ENCODE measurements at places on chromosomes 3 and 15.

DNA sequence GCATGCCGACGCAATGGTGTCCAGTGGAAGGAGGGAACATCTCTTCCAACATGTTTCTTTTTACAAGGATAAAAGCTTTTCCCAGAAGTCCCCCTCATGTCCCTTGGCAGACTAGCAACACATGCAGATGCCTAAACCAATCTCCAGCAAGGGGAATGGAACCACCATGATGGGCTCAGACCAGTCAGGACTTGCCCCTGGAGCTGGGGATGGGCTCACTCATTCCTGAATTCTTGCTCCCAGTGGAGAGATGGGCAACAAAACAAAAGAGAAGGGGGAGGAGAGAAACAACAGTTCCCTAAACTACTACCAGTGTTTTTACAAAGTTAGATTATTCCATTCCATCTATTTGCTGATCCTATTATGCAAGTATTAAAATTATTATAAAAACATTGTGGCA is 76.8 kb upstream of the OXTR start:
- no peak for DNase-seq

- DNase-seq: no peak
These were observed 437.5 kb downstream of the IGSF11 start for GRCh38 chr3:118597184-118597583.

- no peak for DNase-seq
These were observed 171.8 kb downstream of the SMAD6 start for GRCh38 chr15:66873856-66874255.

- no peak for DNase-seq
These were observed 836.2 kb downstream of the AGBL1 start for GRCh38 chr15:86915811-86916331.

GRCh38 chr15:80418892-80419537 is 14.8 kb downstream of the ARNT2 start:
- DNase-seq: no peak

GRCh38 chr3:46508850-46509591 is 11.2 kb downstream of the RTP3 start:
- DNase-seq: no peak

DNA sequence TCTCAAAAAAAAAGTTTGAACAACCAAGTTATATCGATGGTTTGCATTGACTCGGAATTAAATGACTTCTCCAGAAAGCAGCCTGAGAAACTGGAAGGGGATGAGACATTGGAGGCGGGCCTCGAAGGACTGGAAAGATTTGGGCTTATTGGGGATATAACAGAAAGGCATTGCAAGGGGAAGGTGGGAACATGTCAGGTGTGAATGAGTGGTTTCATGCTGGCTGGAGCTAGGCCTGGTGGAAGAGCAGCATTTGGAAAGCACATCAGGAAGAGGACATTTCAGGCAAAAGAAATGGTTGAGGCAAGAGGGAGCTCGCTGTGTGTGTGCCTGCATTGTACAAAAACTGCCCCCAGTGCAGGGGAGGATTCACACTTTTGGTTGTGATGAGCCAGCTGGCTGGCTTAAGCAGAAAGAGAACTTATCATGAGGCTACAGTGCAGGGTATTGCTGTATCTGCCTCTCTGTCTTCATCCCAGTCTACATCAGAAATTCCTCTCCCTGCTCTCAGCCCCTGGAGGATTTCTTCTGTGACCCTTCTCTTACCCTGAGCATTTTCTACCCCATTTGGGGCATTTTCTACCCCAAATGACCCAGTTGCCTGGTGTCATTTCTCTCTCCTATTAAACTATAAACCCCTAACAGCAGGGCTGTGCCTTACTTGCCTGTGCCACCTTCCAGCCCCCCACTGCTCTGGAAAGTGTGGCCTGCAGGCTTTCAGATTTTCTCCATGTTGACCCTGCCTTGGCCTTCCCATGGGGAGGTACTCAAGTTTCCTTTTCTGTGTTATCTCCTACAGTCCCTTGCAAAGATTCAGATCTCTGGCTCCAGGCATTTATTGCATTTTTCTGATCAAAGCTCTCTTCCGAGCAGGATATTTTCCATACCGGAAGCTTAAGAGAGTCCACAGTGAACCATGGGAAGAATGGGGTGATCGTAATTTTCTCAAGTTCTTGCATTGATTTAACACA is 64.4 kb upstream of the FLNB start:
- DNase-seq: no peak

DNA sequence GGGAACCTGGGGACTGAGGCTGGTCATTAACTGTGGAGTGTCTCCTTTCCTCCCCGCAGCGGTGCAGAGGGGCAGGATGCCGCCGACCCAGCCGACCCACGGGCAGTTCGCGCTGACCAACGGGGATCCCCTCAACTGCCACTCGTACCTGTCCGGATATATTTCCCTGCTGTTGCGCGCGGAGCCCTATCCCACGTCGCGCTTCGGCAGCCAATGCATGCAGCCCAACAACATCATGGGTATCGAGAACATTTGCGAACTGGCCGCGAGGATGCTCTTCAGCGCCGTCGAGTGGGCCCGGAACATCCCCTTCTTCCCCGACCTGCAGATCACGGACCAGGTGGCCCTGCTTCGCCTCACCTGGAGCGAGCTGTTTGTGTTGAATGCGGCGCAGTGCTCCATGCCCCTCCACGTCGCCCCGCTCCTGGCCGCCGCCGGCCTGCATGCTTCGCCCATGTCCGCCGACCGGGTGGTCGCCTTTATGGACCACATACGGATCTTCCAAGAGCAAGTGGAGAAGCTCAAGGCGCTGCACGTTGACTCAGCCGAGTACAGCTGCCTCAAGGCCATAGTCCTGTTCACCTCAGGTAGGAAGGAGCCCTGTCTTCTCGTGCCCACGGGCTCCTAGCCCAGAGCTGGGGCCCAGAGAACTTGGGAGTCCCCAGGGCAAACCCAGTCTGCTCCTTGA is 3.7 kb downstream of the NR2F2 start:
- DNase-seq: no peak

DNA sequence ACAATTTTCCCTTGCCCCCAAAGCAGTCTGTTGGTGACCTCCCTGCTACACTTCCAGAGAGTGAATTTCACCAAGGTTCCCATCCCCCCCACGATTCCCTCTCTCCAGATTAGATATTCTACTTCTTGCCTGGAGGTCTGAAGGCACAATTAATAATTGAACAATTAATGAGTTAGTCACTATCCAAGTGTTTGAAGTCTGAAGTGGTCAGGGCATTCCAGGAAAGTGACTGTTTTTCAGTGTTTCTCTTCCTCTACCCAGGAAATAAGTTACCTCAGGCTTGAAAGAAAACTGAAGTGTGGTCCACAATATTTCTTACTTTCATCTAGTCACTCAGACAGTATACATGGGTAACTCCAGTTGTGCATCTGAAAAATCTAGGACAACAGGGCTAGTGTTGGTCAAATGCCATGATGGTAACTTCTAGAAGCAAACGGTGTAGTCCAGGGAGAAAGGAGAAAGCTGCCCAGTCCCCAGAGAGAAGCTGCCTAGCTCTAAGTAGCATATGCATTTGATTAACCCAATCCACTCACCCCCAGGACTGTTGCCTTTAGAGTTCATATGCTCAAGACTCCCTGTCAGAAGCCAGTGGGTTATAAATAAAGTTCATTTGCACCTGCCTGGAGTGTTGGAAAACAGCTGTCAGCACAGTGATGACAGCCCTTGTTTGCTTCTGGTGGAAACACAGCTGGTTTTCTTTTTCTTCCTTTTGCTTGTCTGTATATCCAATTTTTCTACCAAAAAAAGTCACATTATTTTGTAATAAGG is 2.3 kb upstream of the TM4SF4 start:
- no peak for DNase-seq

- no peak for DNase-seq
These were observed 11.7 kb upstream of the MUSTN1 start for GRCh38 chr3:52846432-52846965.

DNA sequence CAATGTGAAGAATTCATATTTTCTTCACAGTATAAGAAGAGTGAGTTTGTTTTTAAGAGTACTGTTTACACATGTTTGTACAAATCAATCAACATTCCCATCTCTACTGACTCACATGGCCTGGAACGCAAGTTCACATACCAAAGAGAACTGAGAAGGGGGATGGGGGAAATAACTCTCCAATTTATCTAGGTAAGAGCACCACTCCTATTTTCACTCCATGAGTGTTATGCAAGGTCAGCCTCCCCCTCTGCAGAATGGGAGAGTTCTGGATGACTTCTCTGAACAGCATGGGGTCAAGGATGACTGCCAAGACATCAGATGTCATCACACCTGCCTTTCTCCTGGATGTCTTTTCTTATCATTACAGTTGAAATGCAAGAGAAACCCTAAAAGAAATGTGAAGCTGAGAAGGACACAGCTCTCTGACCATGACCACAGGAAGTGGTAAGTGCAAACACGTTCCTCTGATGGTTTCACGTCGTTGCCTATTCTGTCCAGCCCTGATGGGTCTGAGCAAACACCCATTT is 95.2 kb downstream of the SEMA6D start:
- DNase-seq: peak; percentile 20

- no peak for DNase-seq
These were observed 26.4 kb upstream of the LRIG1 start for GRCh38 chr3:66527246-66527645.

- no peak for DNase-seq
These were observed 22.5 kb upstream of the BFSP2 start for GRCh38 chr3:133377396-133377795.

DNA sequence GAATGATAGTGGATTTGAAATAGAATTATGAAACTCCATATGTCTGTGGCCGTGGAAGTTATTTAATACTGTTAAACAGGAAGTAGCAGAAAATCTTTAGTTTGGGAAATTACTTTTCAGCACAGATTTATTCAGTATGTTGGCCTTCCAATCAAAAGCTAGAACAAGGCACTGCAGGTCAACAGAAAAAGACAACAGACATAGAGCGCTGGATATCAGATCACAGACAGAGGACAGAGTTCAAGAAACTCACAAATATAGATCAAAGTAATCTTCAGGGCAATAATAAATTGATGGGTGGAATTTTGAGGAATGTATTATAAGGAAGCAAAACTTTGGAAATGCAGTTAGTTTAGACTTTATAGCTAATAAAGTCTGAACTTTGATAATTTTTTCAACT is 159.5 kb upstream of the TMCO5A start:
- DNase-seq: no peak

DNA sequence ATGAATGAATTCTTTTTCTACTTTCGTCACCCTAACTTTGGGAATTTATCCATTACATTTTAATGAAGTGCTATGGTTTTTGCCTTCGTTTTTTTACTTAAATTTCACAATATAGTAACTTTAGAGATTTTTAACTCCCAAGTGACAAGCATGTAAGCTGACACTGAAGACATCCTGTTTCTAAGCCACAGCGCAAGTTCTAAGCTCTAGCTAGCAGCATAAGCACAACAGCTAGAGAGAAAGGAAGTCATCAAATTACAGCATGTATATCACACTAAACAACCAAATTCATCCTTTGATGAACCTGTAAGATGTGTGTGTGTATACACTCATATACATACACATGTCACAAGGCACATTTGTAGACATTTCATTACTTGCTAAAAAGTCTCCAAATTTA is 119.3 kb downstream of the P3H2 start:
- no peak for DNase-seq

DNA sequence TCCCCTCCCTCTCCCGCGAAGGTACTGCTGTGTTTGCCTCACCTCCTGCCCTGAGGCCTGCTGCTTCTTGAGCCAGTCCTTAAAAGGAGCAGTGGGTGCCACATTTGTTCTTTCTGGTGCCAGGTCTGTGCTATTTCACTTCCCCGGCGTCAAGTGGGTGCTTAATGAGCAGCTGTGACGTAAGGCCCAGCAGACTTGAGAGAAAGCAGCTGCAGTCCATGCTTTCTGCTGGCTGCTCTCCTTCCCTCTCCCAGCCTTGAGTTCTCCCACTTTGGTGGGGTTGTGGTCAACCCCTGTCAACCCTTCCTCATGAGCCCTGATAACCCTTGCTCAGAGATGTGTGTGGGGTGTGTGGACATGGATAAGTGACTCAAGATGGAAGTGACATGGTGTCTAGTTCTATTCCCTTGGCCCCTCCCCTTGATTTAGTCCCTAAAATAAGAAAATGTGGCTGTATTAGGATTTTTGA is 6.9 kb downstream of the INAFM2 start:
- DNase-seq: no peak

DNA sequence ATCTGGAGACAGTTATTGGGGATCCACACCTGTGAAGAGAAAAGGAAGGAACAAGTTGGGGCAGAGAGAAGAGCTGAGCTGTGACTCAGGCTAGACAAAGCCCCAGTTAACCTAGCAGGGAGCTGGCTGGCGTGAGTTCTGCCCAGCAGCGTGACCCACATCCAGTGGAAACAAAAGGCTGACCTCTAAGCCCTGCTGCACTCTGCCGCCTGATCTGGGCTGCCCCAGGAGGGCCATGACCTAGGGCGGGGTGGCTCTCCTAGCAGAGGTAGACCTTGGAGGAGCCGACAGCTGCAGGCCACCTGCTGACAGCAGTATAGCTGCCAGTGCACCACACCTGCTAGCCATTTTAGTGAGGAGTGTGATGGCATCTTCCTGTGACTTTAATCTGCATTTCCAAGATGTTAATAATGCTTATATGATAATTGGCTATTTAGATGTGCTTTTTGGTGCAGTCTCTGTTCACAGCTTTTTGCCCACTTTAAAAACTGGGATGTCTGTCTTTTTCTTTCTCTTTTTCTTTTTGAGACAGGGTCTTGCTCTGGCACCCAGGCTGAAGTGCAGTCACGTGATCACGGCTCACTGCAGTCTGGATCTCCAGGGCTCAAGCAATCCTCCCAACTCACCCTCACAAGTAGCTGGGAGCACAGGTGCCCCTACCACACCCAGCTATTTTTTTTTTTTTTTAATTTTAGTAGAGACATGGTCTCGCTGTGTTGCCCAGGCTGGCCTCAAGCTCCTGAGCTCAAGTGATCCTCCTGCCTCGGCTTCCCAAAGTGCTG is 78.1 kb downstream of the LSM3 start:
- DNase-seq: no peak

- no peak for DNase-seq
These were observed 12.9 kb upstream of the CEMIP start for GRCh38 chr15:80766275-80766674.

- DNase-seq: no peak
These were observed at the start of gene CACNA2D3 for GRCh38 chr3:54122324-54123002. Gene CACNA2D3 (plus strand): TSS chr3:54122552.

DNA sequence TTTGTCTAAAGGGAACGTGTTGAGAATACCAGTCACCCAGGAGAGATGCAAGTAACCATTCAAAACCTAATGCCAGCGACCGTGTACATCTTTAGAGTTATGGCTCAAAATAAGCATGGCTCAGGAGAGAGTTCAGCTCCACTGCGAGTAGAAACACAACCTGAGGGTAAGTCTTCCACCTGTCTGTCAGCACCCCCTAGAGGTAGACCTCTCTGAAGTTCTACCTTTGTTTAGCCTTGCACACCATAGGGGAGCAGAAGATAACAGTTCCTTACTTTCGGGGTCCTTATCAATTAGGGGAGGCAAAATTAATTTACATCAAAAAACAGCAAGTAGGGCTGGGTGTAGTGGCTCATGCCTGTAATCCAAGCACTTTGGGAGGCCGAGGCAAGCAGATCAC is 124.4 kb downstream of the HCN4 start:
- DNase-seq: no peak

GRCh38 chr15:81863162-81863561 is 182.7 kb downstream of the MEX3B start:
- DNase-seq: no peak

All from Panc1 (cell line).